ENCODE measurements at places on chromosomes 2 and 18.
A peak's percentile ranks its signal among the peaks of the same experiment; 100 is the strongest.

- no peak for DNase-seq
Measured at GRCh38 chr2:48272199-48272598, 257.8 kb upstream of the STON1 start.

GRCh38 chr18:62717169-62717924 lies 2.0 kb downstream of the PHLPP1 start:
- DNase-seq = no peak

- no peak for DNase-seq
Measured at GRCh38 chr2:112165296-112165695, 27.1 kb downstream of the FBLN7 start.

DNA sequence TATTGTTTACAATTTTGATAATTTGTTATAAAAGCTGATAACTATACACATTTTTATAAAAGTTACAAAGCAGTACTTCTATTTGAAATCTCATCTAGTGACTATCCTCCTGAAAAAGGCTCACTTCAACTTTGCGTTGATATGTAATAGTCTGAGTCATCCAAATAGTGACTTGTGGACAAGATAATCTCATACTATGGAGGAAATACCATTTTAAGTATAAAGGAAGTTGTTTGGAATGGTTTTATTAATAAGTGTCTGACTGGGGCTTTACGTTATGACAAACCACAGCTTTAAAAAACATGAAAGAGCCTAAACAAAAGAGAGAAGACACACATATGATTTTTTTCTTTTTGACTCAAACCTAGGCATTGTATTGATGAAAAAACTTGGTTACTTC lies 272.3 kb upstream of the COL3A1 start:
- DNase-seq = no peak

GRCh38 chr18:11387880-11388279 lies 221.5 kb upstream of the SLC35G4 start:
- no peak for DNase-seq

- DNase-seq = no peak
Measured at GRCh38 chr2:103616891-103617290, 855.1 kb downstream of the TMEM182 start.

DNA sequence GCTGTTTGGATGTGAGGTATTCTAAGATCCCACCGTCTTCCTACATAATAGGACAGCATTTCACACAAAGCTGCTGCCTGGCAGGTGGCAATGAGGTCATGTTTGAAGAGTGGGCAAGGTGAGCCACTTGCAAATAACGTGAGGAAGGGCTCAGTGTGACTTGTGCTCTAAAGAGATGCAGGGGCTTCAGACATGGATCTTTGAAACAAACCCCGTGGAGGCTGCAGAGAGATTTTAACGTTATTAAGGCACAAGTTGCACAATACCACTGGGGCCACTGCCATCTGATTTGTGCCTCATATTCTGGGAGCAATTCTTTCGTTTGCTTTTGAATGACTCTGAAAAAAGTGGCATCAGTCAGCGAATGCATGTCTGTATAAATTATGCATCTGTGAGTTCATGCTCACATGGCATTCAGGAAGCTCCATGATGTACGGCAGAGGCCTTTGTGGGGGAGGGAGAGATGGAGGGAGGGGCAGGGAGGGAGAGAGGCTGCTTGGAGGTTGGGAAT lies 362.0 kb downstream of the SOX11 start:
- DNase-seq = no peak

GRCh38 chr2:65300761-65301711 lies 73.4 kb downstream of the ACTR2 start:
- DNase-seq = peak; percentile 27

DNA sequence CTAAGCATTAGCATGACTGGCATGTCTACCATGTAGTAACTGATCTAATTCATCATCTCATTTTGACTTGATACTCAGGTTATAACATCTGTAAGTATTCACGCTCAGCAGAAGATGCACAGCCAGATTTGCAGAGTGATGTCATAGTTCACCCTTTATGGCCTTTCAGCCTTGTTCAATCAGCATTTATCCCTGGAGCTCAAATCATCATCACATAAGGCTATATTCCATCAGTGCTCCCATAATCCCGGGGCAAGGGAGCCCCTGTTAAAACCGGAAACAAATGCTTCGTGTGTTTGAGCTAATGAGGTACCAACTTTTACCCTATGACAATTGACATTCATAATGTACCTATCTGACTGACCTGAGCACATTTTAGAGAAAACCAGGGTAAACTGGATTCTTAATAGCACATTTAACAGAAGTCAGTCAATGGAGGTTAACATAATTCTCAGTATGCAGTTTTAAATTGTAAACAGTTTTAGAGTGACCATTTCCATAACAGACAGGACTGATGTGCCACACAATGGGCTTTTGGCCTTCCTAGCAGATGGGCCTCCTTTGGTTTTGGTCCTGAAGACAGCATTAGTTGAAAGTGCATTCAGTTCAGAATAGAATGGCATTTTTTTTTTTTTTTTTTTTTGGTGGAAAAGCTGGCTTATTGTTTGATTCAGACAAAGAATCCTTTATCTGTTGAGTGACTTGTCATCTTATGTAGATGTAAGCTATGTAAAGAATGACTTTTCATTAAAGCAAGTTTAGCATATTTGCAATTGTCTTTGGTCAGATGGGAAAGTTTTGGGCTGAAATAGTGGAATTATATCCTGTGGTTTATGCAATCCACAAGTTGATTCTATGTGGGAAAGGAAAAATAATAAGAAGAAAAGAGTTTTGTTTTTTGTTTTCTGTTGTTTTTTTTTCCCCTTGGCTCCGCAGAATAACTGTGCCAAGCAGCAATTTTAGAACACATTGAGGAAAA lies 866.0 kb upstream of the ACVR2A start:
- no peak for DNase-seq

- no peak for DNase-seq
Measured at GRCh38 chr2:204086167-204086566, 149.6 kb downstream of the ICOS start.

DNA sequence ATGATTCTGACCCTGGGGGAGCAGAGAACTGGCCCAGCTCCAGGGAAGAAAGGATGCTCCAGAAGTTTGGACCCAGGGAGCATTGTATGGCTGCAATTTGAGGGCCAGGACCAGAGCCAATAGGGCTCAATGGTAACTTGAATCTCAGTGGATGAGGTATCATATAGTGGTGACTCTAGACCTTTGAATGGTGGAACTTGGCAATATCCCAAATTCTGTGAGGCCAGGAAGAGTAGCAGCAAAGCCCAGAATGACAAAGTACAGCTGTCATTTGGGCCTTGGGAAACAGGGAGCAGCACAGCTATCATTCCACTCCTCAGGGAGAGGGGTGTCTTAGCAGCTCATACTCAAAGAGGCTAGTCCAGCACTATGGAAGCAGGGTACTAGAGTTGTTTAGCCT lies 332.9 kb upstream of the RBMS1 start:
- DNase-seq = no peak

DNA sequence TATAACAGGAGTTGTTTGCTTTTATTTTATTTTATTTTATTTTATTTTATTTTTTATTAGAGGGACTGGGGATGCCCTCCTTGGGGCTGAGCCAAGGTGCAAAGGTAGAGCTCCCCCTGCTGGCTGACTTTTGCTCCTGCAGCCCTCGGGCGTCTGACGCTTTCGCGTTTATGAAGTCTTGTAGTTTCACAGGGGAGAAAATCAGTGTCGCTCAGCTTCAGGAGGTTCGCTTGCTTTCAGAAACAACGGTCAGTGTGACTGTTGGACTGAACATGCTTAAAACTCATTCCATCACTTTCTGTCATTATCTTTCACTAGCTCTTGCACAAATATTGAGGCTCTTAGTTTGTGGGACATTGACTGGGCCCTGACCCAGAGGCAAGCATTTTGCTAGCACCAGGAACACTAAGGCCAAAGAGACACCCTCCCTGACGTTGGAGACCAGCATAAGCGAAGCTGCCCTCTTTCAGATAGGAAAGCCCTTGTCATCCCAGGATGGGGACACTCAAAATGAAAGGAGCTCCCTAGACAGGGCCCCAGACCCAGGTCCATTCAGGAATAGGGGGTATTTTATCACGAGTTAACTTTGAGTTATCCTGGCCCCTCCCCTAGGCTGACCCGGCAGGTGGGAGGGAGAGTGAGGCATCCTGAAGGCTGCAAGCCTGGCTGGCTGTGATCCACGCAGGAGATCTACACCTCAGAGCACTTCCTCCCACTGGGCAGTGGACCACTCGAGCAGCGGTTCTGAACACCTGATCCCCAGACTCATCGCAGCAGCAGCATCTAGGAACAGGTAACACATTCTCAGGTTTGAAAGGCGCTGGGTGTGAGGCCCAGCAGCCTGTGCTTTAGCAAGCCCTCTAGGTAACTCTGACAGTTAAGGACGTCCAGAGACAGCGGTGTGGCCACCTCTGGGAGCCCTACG lies 34.4 kb downstream of the LGALSL start:
- peak; percentile 30 for DNase-seq

DNA sequence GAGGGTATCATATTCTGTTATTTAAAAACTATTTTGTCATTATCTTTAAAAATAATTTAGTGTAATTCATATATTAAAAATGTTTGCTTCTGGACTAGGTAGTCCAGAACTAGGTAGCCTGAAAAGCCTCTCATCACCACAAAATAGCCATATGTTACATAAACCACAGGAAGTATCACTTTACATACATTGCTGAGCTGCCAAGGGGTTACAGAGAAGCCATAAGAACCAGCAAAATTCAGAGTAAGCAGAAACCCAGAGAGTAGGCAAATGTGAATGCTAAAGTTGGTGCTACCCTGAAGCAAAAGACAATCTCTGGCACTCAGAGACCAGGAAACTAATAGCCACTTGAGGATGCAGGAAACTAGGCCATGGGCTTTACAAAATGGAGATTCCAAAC lies 60.9 kb downstream of the LOXHD1 start:
- no peak for DNase-seq

GRCh38 chr18:41144441-41144840 lies 810.6 kb upstream of the PIK3C3 start:
- DNase-seq = no peak

DNA sequence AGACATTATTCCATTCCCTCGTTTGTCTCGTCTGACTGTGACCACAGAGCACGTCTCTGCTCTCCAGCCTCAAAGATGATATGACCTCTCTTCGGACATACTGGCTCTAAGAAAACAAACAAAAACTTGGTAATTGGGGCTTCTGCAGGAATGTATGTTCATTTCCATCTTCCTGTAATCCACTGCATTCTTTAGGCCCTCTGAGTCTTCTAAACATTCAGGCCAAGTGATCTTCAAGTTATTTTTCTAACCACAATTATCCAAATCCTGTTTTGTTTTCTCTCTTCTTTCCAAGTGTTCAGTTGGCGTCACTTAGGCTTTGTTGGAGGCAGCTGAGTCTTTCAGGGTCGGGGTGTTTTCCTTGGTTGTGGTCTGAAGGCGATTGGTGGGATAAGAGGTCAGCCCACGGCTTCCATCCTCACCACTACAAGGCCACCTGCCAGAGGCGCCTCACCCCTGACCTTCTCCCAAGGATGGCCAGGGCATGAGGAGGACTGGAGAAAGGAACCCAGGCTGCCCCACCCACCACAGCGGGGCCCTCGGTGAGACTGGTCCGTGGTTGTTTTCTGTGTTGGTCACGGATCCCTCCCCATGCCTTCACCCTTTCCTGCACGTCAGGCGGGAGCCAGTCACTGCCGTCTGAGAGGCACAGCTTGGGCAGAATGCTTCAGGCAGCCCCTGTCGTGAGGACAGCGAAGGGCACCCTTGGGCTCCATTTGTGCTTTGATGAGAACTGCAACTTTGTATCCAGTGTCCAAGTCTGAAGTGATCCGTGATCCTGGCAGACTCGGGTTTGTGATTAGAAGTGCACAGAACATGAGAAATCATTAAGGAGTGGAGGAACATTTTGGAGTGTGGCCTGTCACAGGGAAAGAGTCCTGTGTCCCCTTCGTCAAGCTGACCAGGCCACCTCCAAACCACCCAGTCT lies 88.6 kb upstream of the FHL2 start:
- no peak for DNase-seq

- no peak for DNase-seq
Measured at GRCh38 chr18:78368726-78369125, 610.9 kb upstream of the SALL3 start.

- no peak for DNase-seq
Measured at GRCh38 chr18:44699572-44700261, 19.0 kb downstream of the SETBP1 start.

DNA sequence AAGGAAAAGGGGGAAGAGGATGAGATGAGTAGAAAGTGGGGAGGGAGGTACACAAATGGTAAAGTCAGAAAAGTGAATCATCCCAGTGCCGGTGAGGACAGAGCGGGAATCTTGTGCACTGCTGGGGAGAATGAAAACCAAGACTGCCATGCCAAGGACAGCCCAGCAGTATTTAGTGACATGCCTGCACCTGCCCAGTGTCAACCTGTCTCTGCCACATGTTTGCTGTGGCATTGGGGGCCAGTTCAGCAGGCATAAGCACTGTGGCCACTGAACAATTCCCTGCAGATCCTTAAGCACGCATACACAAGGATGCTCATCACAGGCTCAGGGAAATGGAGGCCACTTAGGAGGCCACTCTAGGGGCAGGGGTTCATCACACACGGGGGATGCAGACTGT lies 5.2 kb upstream of the KCNK3 start:
- DNase-seq = no peak

- DNase-seq = no peak
Measured at GRCh38 chr2:51953931-51954330, 922.0 kb upstream of the NRXN1 start.

GRCh38 chr2:23751747-23752265 lies 175.1 kb downstream of the ATAD2B start:
- DNase-seq = no peak

GRCh38 chr2:72116081-72116533 lies 31.6 kb downstream of the CYP26B1 start:
- no peak for DNase-seq

All from substantia nigra (tissue), 51 donors.